Testis (tissue), 5 donors: ENCODE measurements at places on chromosomes 5 and 9. TPM values are rescaled to one million over a fixed set of nuclear protein-coding genes. Genes with fewer than 3 reads are reported as not detected.

The ADGRD2 gene
- 1.5 TPM for polyA plus RNA-seq

DNA sequence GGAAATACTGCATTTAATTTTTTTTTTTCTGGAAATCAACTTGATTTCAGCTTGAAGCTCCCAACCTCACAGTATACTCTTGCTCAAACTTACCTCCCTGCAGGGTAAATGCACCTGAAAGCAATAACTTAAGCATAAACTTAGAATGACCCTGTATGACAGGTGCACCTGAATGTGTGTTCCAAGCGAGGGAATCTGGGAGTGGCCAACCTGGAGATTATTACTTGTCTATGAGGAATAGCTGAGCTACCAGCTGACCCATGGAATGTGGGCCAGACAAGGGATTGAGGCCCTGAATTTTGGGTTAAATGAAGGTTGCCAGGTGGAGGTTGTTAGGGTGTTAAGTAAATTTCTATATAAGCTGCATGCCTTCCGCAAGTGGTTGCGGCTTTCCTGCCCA is 140.6 kb downstream of the OSTF1 start:
- DNase-seq, result no peak

DNA sequence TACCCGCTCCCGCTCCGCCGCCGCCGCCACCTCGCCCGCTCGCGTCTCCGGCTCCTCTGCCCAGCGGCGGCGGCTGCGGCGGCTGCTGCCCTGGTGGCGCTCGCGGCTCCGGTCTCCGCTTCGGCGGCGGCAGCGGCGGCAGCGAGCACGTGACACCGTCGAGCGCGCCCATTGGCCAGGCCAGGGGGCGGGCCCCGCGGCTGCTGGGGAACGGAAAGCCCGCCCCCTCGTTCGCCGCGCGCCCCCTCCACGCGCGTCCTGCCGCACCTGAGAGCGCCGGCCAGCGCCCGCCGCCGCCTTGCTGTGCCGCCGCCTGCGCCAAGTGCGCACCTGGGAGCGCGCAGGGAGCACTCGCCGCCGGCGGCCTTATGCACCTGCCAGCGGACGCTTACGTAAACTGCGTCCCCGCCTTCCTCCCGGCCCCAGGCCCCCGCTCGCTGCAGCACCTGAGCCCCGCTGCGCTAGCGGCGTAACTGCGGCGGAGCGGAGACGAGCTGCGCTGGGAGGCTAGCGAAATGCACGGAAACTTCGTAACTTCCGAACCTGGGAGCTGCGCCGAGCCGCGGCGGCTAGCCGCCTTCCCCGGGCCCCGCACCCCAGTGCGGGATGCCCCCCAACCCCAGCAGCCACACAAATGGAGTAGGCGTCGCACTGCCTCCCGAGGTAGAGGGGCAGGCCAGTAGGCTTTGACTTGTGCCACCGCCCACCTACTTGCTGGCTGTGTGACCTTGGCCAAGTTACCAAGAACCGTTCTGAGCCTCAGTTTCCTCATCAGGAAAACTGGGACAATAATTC is at the start of gene STRBP:
Gene STRBP, minus strand, starts transcription at position 122 of the 795 bp plus-strand sequence. CDS start 84,452 bp downstream, outside the sequence.
- DNase-seq, result peak; percentile 91

The C5orf63 gene
- 18.9 TPM for polyA plus RNA-seq

DNA sequence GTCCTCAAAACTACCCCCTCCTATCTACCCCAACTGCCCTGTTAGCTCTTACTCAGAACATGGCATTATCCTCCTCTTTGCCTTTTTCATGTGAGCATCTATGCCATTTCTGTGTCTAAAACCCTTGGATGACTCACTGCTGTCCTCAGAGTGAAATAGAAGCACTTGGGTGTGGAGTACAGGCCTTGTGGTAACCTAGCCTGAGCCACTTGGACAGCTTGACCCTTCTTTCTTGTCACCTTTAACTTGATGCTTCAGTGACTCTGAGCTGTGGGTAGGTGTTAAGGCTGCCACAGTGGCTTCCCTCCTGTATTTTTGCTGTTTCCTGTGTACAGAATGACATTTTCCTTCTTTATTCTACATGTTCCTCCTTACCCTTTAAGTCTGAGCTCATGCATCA is 391.4 kb downstream of the SH3GL2 start:
- no peak for DNase-seq

GRCh38 chr9:18442629-18443491 is 31.1 kb upstream of the ADAMTSL1 start:
- DNase-seq, result peak; percentile 85

GRCh38 chr5:171299851-171300250 is 9.2 kb upstream of the TLX3 start:
- DNase-seq, result no peak

DNA sequence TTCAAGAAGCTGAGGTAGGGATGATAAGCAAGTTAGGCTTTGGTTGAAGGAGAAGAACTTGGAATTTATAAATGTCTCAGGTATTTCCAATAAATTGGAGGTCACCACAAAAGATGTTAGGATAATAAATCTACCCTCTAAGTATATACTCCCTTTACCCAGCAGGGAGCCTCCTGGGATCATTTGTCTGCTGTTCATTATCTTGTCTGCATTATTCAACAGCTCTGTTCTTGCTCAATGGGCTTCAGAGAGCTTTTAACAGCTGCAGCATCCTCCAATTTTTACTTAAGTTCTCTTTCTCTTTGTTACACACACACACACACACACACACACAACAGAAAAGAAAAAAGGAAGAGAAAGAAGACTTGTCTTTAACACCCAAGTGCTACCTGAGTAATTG is 51.7 kb upstream of the VPS13A start:
- DNase-seq, result no peak

The FAM193B gene
- 81.3 TPM for polyA plus RNA-seq

- DNase-seq, result no peak
Measured at GRCh38 chr5:82662340-82662739, 384.2 kb upstream of the RPS23 start.

DNA sequence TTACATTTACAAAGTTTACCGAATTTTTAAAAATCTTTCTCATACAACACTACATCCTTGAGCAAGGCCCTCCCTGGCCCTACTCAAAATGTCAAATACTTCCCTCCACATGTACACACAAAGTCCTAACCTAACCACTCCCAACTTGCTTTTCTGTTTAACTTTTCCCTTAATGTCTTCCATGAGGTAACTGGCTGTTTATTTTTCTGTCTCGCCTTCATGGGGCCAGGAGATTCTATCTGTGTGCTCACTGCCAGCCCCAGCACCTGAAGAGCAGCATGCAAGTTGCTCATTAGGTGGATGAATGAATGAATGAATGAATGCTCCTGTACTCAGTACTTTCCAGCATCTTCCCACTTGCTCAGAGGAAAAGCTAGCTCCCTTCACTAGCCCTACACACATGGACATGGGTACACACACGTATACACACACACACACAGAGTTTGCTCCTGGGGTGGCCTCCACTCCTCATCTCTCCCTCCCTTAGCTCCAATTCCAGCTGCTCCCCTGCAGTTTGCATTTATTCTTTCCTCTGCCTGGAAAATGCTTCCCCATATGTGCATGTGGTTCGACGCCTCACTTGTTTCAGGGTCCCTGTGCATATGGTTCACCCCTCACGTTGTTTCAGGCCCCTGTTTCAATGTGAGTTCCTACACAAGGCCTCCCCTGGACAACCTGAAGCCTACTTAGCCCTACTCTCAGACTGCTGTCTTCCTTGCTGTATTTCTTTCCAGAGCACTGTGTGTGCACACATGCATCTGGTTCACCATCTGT is 165.2 kb downstream of the ROR2 start:
- DNase-seq, result peak; percentile 2

The MEF2C gene
- 18.3 TPM for polyA plus RNA-seq

The ECM2 gene
- 26.9 TPM for polyA plus RNA-seq

The AIF1L gene
- 24.6 TPM for polyA plus RNA-seq

DNA sequence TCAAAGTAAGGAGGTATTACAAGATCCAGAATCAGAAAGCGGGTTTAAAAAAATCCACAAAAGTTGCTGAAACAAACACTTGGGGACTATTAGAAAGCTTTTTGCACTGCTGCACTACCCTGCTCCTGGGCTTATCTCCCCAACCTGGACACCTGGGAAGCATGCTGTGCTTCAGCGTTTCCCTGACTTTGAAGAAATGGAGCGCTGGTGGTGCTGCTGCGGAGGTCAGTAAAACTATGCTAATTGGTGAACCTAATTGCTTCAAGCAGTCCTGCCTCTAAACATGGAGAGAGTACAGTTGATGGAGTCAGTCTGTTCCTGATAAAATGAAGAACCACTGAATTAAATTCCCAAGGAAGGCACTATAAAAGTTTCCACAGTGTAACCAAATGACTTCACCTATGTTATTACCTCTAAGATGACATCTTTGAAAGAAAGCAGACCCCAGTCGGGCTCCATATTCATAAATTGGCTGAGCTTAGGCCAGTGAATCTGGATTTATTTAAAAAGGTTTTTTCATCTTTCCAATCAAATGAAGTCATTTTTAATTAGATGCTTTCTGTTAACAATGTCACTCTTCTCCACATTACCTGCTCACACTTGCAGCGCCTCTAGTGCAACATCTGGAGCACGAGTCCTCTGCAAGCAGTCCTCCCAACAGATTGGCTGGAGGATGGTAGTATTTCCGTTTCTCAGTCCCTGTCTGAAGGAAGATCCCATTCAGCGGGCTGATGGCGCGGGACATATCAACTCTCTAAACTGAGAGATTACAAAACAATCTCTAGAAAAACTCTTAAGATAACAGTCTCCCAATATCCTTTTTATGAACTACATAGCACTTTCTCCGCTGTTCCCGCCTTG is 11.5 kb downstream of the NR2F1-AS1 start:
- no peak for DNase-seq

DNA sequence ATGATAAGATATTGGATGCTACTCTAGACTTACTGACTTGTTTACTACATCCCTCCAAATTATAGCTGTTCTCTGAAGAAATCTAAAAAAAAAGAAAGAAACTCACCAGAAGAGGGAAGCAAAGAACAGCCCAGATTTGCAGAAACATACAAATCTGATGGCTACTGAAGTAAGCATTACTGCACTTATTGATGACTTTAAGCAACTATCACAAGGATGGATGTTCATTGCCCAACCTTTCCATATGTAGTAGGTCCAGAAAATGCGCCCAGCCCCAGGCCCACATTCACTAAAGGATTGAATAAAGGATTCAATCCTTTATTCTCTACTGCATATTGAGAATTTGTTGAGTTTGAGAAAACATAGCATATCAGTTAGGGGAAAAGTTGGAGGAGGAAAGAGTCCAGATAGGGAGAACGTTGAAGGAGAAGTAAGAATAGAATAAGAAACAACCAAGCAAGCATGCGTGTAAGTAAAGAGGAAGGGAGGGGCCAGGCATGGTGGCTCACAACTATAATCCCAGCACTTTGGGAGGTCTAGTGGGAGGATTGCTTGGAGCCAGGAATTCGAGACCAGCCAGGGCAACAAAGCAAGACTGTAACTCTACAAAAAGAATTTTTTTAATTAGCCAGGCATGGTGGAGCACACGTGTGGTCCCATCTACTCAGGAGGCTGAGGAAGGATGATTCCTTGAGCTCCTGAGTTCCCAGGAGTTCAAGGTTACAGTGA is 33.8 kb upstream of the DTWD2 start:
- DNase-seq, result no peak

GRCh38 chr5:123610209-123610608 is 98.2 kb downstream of the CSNK1G3 start:
- DNase-seq, result no peak

The EDIL3 gene
- 8.6 TPM for polyA plus RNA-seq

DNA sequence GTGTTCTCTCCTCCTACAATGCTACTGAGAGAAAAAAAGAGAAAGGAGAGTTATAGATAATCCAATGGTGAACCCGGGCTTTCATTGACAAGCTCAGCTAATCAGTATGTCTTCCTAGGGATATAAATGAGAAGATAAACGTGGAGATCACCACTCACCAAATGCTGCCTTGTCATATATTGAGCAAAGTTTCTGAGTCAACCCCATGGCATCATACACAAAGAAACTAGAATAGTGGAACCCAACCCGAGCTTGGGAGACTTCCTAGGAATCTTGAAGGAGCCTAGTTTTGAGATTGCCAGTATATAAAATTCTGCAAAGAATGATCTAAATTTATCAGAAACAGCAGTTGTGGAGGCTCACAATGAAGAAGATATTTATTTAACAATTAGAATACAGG is 47.8 kb downstream of the PTPN3 start:
- no peak for DNase-seq

GRCh38 chr9:35757226-35757891 is 3.3 kb upstream of the MSMP start:
- DNase-seq, result no peak

The PCDHB11 gene
- polyA plus RNA-seq, result 0.63 TPM

The ZBED3 gene
- 6.9 TPM for polyA plus RNA-seq

- DNase-seq, result no peak
Measured at GRCh38 chr5:101418713-101419118, 515.6 kb upstream of the ST8SIA4 start.

The FAM78A gene
- polyA plus RNA-seq, result 48.0 TPM

The PCDHB6 gene
- 6.2 TPM for polyA plus RNA-seq

- no peak for DNase-seq
Measured at GRCh38 chr5:14362491-14362890, 219.1 kb upstream of the OTULINL start.

The NR6A1 gene
- 54.6 TPM for polyA plus RNA-seq

DNA sequence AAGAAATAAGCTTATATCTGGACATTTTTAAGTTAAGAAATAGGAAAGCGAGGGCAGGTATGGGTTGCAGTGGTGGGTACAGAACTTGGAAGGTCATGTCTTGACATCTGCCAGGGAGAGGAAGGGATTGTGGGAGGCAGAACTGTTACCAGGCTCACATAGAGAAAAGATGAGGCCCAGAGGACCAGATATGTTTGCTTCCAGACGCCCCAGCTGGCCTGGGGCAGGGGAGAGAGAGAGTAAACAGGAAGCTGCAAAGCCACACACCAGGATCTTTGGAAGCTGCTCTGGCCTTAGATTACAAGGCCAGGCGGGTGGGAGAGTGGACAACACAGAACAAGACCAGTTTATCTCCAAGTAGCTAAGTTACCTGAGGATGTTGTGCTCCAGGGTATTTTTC is 71.2 kb downstream of the MARCHF11 start:
- DNase-seq, result no peak

- no peak for DNase-seq
Measured at GRCh38 chr9:84277646-84278045, 62.9 kb downstream of the SLC28A3 start.

DNA sequence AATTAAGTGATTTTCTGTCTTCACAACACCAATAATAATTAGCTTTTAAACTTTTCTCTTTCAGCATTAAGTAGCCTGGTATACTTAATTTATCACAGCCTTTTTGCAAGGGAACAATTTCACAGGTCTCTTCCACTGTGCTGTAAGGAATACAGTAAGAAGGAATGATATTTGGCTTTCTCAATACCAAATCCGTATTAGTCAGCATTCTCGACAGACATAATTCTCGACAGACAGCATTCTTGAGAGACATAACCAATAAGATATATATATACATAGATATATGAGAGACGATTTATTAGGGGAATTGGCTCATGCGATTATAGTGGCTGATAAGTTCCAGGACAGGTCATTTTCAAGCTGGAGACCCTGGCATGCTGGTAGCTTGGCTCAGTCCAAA is 18.0 kb downstream of the PRKAA1 start:
- no peak for DNase-seq

GRCh38 chr9:79551586-79551985 is 20.2 kb upstream of the TLE4 start:
- no peak for DNase-seq
